Upper lobe of left lung (tissue), 6 donors: ENCODE measurements at places on chromosomes 13 and 19.
A peak's percentile ranks its signal among the peaks of the same experiment; 100 is the strongest.

- no peak overlapping the region for H3K27ac ChIP-seq
- no peak for DNase-seq
- no peaks in the 10 kb centered on the region for H3K36me3 ChIP-seq
- H3K4me1 ChIP-seq = no peaks in the 10 kb centered on the region
- no peaks in the 10 kb centered on the region for H3K27me3 ChIP-seq
Observed at GRCh38 chr19:6970021-6970420, 51.2 kb downstream of the MBD3L2B start.

DNA sequence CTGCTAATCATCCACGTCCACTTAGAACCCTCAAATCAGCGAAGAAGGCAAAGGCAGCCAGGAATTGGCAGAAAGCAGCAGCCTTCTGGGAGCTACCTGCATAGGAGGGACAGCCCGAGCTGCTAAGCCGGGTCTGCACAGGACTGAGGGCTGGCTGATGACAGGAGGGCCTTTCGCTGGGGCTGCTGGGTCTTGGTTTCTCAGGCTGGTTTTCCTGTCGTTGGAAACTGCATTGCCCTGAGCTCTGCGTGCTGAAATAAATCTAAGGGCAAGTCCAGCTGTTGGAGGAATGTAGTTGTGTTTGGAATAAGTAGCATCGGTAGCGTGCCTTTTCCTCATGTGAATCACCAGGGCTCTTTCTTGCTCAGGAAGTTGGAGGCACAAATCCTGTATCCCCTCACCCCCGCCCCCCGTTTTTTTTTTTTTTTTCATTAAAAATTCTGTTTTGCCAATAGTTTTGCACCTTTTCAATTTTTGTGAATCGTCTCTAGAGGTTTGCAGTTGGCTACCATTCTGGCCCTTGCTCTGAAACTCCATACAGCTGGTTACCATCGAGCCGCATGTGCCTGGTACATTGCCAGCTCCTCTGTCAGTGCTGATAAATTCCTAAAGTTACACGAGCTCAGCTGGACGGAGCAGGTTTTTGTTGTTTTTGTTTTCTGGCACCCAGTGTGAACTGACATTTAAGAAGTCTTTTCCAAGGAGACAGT is 193.9 kb upstream of the RNF113B start:
- H3K4me3 ChIP-seq = no peak overlapping the region
- H3K4me1 ChIP-seq = no peaks in the 10 kb centered on the region
- H3K27ac ChIP-seq = peak overlapping the region; percentile 42
- DNase-seq = no peak
- H3K36me3 ChIP-seq = no peaks in the 10 kb centered on the region

GRCh38 chr19:10270616-10271394 is at the start of gene ICAM1:
Gene ICAM1 (plus strand): TSS chr19:10271120. CDS start chr19:10271160, 40 bp downstream.
- DNase-seq = peak; percentile 94
- H3K27ac ChIP-seq = peak within 1 kb of the TSS; percentile 94
- H3K4me1 ChIP-seq = peaks cover 46% of the 10 kb centered on the region
- peak within 1 kb of the TSS; percentile 60 for H3K4me3 ChIP-seq

GRCh38 chr13:60061737-60062136 is 102.0 kb downstream of the DIAPH3 start:
- no peak overlapping the region for H3K4me3 ChIP-seq
- H3K27ac ChIP-seq = no peak overlapping the region
- no peaks in the 10 kb centered on the region for H3K36me3 ChIP-seq
- no peaks in the 10 kb centered on the region for H3K4me1 ChIP-seq
- no peaks in the 10 kb centered on the region for H3K27me3 ChIP-seq

- no peak for DNase-seq
- H3K27me3 ChIP-seq = no peaks in the 10 kb centered on the region
- no peak overlapping the region for H3K27ac ChIP-seq
- no peaks in the 10 kb centered on the region for H3K4me1 ChIP-seq
- no peaks in the 10 kb centered on the region for H3K36me3 ChIP-seq
Observed at GRCh38 chr13:73040484-73040883, 18.3 kb upstream of the KLF5 start.
